ENCODE measurements at places on chromosomes 6 and 20.

- peak; percentile 54 for DNase-seq
Measured at GRCh38 chr20:62816884-62817873, at the start of gene COL9A3. Gene COL9A3 (plus strand): TSS chr20:62817050. CDS start chr20:62817065, 15 bp downstream.

- DNase-seq, result no peak
Measured at GRCh38 chr6:43089467-43089866, 13.4 kb downstream of the PTK7 start.

DNA sequence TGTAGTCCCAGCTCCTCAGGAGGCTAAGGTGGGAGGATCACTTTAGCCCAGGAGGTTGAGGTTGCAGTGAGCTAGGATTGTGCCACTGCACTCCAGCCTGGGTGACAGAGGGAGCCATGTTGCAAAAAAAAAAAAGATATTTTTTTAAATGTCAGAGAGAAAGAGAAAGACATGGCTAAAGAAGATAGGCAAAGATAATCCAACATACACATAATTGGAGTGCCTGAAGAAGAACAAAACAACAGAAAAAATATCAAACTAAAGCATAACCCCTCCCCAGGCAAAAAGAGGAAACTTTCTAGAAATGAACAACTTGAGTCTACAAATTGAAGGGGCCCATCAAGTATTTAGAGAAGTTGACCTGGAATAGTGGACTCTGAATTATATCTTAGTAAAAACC lies 14.0 kb upstream of the GRM4 start:
- no peak for DNase-seq

- no peak for DNase-seq
Measured at GRCh38 chr6:36840432-36841403, 1.5 kb upstream of the CPNE5 start.

GRCh38 chr6:124937645-124938044 lies 24.6 kb upstream of the RNF217 start:
- DNase-seq, result no peak

DNA sequence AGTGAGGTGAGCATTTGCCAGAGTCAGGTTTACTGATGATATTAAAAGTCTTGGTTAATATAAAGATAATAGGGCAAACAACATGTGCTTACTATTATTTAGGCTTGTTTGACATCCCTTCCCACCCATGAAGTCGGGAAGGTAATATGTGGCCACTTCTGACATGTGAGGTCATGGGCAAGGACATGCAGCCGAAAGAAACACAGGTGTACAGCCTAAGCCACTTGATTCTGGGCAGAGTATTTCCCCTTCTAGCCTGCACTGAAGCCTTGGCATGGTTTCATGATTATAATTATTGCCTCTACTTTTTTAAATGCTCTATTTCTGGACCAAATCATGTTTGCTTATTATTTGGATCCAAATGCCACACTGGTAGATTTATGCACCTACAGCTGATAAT lies 52.3 kb downstream of the TSPYL4 start:
- no peak for DNase-seq

Data from 8988T (cell line).